T-helper 17 cell (primary cell): ENCODE measurements at places on chromosomes 6 and 20. TPM values are rescaled to one million over a fixed set of nuclear protein-coding genes. Genes with fewer than 3 reads are reported as not detected.

Gene KCTD20
- 54.1 TPM for total RNA-seq

GRCh38 chr6:47715782-47716181 is 17.4 kb downstream of the ADGRF4 start:
- no peak for DNase-seq

DNA sequence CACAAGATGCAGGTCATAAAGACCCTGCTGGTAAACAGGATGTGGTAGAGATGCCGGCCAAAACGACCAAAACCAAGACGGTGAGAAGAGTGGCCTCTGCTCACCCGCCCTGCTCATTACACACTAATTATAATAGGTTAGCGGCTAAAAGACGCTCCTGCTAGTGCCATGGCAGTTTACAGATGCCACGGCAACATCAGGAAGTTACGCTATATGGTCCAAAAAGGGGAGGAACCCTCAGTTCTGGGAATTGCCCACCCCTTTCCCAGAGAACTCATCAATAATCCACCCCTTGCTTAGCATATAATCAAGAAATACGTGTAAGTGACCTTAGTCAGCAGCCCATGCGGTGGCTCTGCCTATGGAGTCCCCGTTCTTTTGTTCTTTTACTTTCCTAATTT is 17.6 kb downstream of the BHLHE23 start:
- DNase-seq: no peak

- no peak for DNase-seq
Observed at GRCh38 chr6:13188306-13188705, 140.0 kb downstream of the TBC1D7 start.

DNA sequence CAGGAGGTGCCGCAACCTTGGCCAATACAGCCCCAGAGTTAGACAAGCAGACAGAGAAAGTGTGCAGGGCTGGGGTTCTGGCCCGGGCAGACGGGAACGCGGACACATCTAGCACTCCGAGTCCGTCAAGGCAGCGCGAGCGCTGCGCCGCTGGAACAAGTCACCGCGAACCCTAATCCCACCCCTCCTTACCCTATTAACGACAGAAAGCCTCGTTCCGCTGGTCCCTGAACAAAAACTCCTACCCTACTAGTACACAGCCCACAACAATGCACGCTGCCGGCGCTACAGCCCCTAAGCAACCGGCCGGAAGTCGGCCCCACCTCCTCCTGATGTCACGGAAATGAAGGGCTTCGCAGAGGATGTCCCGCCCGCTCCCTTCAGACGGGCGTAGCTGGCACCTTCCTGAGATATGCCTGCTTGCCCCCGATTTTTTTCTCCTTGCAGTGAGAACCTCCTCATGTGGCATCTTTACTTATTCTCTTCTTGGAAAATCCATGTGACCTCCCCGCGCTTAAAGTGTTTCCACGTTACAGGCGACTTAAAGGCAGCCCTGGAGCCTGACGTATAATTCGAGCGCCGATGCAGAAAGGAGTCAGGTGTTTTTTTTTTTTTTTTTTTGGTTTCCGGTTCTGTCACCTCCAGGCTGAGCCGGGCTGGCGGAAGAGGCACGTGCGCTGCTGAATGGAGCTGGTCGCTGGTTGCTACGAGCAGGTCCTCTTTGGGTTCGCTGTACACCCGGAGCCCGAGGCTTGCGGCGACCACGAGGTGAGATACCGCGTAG is at the start of the genes C6orf52 and PAK1IP1:
Gene C6orf52 (minus strand): TSS at position 315 of the 784 bp plus-strand sequence. CDS start 7,066 bp downstream, outside the sequence.
Gene PAK1IP1 (plus strand): TSS at position 671 of the 784 bp plus-strand sequence. CDS start 14 bp downstream, at position 685.
- peak; percentile 84 for DNase-seq

GRCh38 chr20:9509246-9509645 is 5.1 kb upstream of the LAMP5 start:
- no peak for DNase-seq

DNA sequence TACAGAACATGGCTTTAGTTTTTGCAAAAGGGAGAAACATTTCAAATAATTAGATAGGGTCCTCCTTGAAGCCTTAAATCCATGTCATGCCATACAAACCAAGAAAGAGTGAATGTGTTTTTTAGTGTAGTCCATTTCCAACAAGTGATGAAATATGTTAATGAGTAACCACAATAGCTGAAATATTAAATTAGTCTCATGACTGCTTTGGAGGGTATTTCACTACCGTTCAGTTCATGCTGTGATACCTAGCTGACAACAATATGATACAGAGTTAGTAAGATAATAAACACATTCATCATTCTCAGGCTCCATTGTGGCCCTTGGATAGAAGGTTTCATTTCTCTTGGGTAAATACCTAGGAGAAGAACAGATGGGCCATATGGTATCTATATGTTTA is 5.8 kb upstream of the ID4 start:
- DNase-seq: no peak

Gene DTD1
- 20.5 TPM for total RNA-seq

- DNase-seq: no peak
Observed at GRCh38 chr6:147826698-147827097, 318.2 kb downstream of the SAMD5 start.

Gene FAM83C
- total RNA-seq: not detected

DNA sequence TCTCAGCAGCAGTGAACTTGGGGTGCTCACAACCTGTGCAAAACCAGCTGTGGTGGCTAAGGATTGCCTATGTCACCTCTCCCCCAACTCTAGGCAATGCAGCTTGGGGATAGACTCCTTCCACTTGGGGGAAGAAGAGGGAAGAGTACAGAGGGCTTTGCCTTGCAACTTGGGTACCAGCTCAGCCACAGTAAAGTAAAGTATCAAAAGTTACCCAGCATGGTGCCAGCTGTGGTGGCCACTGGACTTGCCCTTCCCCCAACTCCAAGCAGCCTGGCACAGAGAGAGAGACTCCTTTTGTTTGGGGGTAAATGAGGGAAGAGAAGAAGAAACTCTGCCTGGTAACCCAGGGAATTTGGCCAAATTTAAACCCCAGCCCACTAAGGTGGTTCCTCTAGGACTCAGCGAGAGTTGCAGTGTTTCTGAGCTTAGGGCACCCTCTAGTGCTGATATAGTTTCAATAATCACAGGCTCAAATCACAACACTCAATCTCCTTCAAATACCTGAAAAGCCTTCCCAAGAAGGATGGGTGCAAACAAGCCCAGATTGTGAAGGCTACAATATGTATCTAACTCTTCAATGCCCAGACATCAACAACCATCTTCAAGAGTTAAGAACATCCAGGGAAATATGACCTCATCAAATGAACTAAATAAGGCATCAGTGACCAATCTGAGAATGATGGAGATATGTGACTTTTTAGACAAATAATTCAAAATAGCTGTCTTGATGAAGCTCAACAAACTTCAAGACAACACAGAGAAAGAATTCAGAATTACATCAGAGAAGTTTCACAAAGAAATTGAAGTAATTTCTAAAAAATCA is 7.6 kb upstream of the DEFB129 start:
- no peak for DNase-seq

GRCh38 chr6:29424168-29424567 is 9.4 kb downstream of the OR12D1 start:
- no peak for DNase-seq

GRCh38 chr6:44010411-44011349 is 116.6 kb downstream of the MRPL14 start:
- DNase-seq: no peak

DNA sequence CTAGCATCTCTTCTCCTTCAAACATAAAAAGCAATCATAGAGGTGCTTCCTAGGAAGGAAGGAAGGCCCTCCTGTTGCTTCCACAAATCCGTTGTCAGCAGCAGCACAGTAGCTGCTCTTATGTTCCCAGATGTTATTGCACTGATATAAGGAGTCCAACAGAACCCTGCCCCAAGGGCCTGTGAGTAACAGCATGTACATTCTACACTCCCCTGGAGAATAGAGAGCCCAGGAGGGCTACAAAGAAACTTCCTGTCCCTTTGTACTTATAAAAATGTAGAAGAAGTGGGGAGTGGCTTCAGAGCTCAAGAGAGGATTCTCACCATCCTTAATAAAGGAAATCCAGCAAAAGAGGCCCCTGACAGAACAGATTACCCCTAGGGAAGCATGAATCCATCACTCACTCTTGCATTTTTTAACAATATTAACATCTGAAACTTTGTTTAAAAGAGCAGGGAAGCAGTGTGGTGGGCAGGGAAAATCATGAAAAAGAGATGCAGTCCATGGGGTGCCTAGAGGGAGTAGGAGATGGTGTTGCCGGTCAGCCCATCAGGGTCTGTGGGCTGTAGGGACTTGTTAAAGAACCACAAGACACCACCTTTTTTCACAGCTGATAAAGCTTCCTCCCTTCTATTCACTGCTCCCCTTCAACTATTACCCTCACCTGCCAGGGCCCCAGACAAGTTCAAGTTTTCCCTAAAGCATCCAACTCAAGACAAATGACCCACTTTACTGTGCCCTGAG is 104.5 kb upstream of the ADGRF1 start:
- no peak for DNase-seq

GRCh38 chr20:15726416-15726815 is 846.8 kb downstream of the KIF16B start:
- DNase-seq: no peak

DNA sequence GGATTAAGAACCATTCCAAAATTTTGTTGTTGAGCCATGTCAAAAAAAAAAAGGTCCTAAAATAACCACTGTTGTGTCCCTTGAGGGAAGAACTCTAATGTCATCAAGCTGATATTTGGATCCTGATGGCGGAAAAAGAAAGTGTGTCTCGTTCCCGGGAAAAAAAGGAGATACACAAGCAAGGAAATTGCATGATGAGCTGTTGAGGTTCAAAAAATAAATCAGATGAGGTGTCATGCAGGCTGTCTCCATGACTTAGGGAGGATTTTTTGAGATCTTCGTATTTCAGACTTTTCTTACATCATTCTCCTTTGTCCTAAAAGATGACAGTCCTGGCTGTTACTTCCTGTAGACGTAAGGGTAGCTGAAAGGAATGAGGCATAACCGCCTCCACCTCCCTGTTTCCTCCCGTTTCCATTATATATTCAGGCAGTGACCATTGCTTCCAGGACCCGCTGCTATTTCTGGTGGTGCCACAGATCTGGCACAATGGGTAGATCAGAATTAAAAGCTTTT is 117.3 kb upstream of the TNFAIP3 start:
- DNase-seq: no peak

GRCh38 chr6:163494279-163494727 is 79.8 kb downstream of the QKI start:
- DNase-seq: no peak

DNA sequence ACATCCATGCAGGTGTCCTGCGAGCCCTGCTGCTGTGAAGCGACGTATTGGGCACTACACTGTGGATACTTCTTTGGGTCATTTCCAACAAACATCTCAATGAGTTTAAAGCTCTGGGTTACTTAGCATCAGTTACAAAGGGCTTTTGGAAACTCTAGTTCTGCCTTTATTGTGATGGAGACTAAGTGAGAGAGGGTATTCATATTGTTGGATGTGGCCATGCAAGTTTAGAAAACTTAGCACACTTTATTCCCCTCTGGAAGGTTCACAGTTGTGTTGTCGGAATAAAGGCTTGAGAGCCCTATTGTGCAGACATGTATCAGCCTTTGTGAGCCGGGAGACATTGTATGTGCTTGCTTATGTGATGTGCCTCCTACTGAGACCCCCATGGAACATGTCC is 22.1 kb downstream of the DUSP22 start:
- no peak for DNase-seq

DNA sequence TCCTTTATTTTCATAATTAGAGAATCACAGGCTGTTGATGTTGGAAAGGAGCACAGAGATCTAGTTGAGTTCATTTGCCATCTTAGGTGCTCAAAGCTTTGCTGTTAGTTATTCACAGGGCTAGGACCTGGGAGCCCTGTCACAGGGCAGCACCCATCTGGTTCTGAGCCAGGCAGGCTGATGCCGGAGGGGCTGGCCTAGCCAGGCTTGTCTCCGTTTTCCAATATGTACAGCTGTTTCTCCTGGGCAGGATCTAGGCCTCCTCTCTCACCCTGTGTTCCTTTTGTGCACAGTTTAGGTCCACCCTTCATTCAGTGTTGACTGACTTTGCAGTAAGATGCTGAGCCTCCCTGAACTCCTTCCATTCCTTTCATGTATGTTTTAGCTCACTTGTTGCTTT is 33.4 kb downstream of the LRRC1 start:
- DNase-seq: no peak

GRCh38 chr6:164838068-164838615 is 471.3 kb downstream of the C6orf118 start:
- no peak for DNase-seq

DNA sequence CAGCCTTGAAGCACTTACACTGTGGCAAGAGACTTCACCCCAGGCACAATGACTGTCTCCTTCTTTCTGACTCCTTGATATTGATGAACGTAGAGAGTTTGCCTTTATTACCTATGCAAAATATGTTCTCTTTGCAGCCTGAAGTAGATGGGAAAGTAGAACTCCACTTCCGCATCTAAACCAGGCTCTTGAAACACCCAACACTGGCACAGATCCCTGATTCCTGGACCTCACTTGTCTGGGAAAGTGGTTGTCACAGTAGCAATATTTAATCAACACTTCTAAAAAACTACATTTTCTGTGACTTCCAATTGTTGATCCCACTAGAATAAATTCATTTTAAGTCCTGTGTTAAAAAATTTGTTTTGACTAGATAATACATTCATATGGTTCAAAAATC is 143.1 kb downstream of the CDK19 start:
- DNase-seq: no peak

Gene DPPA5
- not detected for total RNA-seq

DNA sequence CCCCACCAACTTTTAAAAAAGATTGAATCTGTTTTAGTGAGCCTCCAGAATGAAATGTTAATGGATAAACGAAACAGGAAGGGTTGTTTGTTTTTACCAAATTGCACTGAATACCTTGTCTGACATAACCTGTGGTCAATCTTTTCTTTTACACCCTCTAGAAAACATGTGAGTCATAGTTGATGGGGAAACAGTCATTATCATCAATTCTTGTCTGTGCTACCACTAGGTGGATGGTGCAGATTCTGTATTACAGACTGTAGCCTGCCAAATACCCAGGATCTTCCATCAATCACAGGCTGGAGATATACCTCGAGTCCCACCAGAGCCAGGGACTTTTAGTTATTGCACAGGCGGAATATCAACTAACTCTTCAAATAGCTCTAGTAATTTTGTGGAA is 29.5 kb upstream of the PKIB start:
- no peak for DNase-seq

DNA sequence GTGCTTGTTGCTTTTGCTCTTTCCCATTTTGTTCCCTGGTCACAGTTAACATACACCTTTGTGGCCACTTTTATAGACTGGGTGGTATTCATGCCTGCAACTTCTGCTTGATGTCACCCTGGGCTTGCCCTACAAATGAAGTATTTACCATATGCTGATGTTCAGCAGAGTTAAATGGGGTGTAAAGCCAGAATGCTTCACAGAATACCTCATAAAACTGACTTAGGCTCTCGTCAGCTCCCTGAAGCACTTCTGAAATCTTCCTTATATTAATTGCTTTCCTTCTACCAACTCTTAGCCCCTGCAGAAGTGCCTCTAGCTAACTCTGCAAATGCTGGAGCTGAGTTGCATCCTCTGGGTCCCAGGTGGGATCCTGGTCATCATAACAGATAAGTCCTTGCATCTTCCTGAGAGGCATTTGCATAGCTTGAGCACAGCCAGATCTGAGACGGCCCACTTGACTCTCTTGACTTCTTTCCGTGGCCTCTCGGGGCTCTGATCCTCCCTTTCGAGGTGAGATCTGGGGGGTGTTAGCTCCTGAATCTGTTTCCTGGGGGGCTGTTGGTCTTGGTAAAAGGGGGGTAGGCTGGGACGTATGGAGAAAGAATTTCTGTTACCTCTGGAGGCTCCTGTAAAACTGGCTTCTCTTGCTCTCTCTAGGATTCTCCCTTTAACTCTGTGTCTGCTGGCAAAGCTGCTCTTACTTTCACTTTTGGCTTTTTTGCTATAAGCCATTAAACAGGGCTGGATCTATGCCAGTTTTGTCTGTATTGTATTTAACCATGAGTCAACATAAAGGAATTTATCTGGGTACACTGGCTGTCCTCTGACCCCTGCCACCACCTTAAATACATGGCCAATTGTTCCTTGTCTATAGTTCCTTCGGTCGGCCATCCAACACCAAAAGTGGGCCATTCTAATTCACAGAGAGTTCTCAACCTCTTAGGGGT is 223.0 kb upstream of the SYNCRIP start:
- no peak for DNase-seq
